ENCODE measurements at places on chromosomes 2 and 18.
A peak's percentile ranks its signal among the peaks of the same experiment; 100 is the strongest.

- no peak for DNase-seq
These were observed 52.6 kb downstream of the PPP4R1 start for GRCh38 chr18:9561759-9562158.

GRCh38 chr2:28564346-28564745, 68.5 kb downstream of the PLB1 start:
- DNase-seq: no peak

- DNase-seq: no peak
These were observed 533.6 kb upstream of the FSHR start for GRCh38 chr2:49687918-49688317.

DNA sequence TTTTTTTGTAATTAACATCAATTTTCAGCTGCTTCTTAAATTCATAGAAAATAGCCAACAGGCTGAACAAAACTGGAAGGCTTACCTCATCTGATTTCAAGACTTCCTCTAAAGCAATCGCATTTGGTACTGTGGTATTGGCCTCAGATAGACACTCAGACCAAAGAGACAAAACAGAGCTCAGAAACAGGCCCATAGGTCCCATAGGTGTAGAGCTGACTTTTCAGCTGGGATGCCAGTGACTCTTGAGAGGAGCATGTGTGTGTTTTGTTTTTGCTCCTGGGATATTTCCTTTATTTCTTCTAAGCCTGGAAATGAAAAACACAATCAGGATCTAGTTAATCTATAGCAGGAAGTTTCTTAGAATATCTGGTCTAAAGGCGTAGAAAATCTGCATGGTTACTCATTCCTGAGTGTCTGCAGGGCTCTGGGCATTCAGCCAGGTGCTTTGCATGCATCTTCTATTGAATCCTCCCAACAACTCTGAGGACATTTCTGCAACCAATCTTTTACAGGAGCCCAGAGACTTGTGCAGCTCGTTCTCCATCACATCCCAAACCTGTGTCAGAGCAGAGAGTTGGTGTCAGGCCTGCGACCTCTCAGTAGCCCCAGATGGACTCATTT, 190.8 kb downstream of the RTP5 start:
- peak; percentile 83 for DNase-seq

GRCh38 chr18:63963615-63964256, 6.1 kb upstream of the SERPINB8 start:
- peak; percentile 73 for DNase-seq

DNA sequence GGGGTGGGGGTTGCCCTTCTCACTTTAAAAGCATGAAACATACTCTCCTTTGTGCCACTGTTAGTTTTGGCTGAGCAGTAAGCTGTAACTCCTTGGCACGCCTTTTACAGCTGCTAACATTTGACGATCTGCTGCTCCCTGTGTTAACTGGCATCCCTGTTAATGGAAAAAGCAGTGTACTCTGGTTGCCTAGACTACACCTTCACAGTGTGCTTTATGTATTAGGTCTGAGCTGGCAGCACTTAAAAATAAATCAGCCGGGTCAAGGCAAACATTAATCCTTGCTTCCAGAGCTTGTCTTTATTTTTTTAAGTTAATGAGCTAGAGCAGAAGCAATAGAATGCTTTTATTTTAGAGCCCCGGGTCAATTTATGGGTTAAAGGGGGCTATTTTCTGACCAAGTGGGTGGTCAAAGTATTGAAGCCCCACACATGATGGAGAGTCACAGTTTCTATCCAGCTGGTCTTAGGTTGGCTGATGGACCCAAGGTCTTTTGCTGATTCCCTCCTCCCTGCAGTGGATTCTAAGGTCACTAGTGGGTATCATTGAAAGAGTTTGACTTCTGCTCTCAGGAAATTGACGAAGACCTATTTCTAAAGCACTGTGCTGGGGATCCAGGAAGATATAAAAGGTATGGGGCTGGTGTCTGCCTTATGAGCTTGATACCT, 54.5 kb downstream of the CFAP221 start:
- DNase-seq: no peak

- DNase-seq: no peak
These were observed 105.0 kb upstream of the LINC00305 start for GRCh38 chr18:64253873-64254272.

DNA sequence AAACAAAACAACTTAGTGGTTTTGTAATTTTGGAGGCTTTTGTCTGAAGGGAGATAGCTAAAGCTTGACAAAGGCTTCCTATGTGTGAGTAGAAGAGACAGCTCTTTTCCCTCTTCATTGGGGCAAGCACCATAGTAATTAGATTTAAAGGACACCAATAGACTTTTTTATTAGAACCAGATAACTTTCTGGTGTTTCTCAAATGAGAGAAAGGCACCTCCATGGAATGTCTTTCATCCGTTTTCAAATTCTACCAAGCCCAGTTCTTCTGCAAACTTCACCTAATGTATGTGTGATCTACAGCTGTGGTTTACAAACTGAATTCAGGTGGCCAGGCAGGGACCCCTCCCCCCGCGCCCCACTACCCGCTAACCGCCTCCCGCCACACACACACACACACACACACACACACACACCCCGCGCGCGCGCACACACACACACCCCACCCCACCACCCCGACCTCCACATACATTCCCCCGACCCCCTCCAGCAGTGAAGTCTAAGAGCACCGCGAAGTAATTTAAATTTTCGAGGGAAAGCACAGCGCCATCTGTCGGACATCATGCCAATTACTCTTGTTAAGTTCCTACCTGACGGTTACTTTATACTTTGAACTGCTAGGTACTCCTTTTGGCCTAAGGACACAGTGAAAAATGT, 31.6 kb upstream of the PPP1R1C start:
- peak; percentile 65 for DNase-seq

- DNase-seq: peak; percentile 38
These were observed 3.8 kb downstream of the LIPG start for GRCh38 chr18:49565612-49566011.

GRCh38 chr2:238278626-238279323, 9.6 kb downstream of the PER2 start:
- no peak for DNase-seq

DNA sequence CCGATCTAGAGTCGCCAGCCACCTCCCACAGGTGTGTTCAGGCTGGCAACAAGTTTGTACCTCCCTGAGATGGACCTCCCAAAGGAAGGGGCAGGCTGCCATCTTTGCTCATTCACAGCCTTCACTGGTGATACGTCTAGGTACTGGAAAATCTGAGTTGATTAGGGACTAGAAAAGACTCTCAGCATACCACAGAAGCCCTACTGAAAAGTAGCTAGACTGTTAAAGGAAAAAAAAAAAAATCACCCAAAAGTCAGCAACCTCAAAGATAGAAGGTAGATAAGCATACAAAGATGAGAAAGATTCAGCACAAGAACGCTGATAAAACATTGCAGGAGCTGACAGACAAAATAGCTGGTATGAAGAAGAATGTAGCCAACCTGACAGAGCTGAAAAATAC, 128.6 kb upstream of the WDR75 start:
- DNase-seq: no peak

- peak; percentile 64 for DNase-seq
These were observed 66.1 kb upstream of the CDCA7 start for GRCh38 chr2:173288561-173288960.

GRCh38 chr2:42859006-42859552, 66.7 kb upstream of the HAAO start:
- peak; percentile 83 for DNase-seq

- no peak for DNase-seq
These were observed 176.2 kb upstream of the HDAC4 start for GRCh38 chr2:239576784-239577685.

GRCh38 chr2:30122362-30122761, 24.4 kb upstream of the YPEL5 start:
- DNase-seq: no peak

DNA sequence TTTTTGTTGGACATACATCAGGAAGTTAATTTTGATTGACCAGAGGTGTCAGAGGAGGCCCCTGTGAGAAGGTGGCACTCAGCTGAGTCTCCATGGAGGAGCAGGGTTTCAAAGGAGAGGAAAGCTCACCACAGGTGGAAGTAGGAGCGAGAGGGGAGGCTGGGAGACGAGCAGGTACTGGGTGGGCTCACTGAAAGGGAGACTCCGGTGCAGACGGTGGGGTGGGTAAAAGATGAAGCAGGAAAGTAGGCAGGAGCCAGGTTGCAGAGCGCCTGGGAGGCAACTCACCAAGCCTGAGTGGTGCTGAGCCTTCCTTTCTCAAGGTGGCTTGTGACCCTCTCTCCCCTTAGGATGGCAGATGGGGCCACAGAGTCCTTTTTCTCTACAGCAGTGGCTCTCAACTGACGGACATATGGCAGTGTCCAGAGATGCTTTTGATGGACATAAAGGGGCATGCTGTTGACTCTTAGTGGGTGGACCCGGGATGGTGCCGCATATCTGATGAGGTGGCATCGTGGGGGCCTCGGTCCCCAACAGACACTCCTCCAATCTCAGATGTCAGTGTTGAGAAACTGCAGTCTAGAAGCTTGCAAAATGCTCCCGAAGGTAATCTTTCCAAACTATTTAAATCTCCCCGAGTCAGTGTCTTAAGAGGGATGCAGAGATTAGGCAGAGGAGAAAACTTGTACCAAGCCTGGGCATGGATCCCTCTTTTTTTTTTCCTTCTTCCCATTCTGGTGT, 64.0 kb downstream of the LPIN1 start:
- DNase-seq: no peak

DNA sequence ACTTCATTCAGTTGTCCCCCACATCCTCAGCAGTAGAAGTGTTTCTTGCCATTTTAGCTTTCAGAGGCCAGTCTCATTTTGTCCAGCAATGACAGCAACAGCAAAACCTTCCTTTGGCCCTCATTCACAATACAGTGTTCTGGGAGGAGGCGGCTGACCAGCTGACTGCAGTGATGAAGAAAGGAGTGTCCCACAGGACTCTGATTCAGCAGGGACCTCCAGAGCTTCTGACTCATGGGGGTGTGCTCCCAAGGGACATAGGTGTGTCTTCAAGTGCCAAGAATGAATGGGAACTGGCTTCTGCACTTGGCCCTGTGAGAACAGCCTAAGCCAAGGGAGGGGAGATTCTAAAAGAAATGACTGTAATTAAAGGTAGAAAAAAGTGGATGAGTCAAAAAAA, 147.0 kb upstream of the PELI1 start:
- peak; percentile 96 for DNase-seq

DNA sequence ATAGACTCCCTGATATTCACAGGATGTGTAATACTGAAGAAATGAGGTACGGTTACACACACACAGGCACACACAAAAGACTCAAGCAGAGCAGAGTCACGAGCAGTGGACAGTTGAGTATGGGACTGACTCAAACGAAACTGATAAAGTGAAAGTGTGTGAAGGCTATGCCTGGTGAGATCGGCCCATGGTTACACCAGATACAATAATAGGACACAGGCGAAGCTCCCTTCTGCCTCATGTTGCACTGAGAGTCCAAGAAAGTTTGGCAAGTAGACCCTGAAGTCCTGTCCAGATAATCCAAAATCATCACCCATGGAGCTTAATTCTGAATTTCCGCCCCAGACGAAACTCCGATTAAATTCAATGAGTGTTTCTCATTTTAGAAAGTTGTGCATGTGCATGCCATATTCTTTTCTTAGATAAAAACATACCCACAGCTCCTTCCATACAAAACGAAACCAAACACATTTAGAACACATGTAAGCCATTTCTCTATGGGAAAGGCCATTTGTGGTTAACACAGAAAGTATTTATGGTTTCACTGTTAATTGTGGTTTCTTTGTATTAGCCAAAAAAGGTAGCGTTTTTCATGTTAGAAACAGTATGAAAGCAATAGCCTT, 567.6 kb downstream of the PLCL1 start:
- DNase-seq: peak; percentile 68

- no peak for DNase-seq
These were observed 113.8 kb upstream of the EPAS1 start for GRCh38 chr2:46183426-46183825.

DNA sequence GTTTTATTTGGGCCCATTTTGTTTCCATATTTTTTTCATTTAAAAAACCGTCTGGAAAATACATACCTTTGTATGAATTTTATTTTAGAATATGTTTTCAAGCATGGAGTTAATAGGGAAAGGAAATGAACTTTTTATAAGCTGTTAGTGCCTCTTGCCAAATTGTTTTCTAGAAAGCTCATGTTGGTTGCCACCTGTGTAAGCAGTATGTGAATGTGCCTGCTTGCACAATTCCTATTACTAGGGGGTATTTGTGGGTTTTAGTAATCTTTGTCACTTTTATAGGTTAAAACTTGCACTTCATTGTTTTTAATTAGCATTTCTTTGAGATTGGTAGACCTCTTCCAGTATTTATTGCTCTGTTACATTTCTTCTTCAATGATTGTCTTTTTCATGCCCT, 107.3 kb downstream of the TANC1 start:
- DNase-seq: peak; percentile 70

- DNase-seq: no peak
These were observed 34.1 kb upstream of the NARS1 start for GRCh38 chr18:57655740-57656139.

DNA sequence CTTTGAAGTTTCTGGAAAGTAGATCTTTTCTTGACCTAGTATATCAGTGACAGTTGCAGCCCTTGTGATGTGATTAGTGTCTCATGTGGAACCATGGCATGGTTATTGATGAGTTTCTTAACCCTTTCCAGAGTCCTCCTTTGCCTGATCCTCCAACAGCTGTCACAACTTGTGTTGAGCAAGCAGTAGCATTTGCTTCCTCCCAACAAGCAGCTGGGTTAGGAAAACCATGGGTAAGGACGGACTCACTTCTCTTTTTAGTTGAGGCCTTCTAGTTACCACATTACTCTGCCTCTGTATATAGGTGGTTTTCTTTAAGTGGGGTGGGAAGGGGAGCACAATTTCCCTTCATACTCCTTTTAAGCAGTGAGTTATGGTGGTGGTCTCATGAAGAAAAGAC, 96.3 kb downstream of the XRCC5 start:
- DNase-seq: no peak

DNA sequence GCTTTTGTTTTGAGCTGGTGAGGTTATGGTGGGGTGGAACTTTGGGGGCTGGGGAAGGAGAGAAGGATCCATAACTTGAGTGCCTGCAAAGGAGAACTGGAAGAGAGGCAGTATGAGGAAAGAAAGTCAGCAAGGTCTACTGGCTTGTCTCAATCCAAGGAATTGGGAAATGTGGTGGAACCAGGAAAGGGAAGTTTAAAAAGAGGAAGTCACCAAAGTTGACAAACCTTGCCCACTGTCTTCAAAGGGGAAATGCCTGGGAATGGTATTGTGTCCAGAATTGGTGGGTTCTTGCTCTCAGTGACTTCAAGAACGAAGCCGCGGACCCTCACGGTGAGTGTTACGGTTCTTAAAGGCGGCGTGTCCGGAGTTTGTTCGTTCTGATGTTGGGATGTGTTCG, 304.1 kb upstream of the FAM98A start:
- DNase-seq: no peak
